Smooth muscle cell of the pulmonary artery (primary cell): ENCODE measurements at places on chromosomes 16 and 17. TPM values are rescaled to one million over a fixed set of nuclear protein-coding genes. Genes with fewer than 3 reads are reported as not detected.

FSCN2 gene
- 2.0 and 11.0 TPM in 2 replicates for total RNA-seq

PRR35 gene
- total RNA-seq = not detected in 2 replicates

C17orf113 gene
- total RNA-seq = 0.13 and 0.33 TPM in 2 replicates

AANAT gene
- not detected in 2 replicates for total RNA-seq

ENPP7 gene
- total RNA-seq = not detected in 2 replicates

ALDH3A1 gene
- total RNA-seq = 1.8 and 11.5 TPM in 2 replicates
